DMS53 (cell line): ENCODE measurements at places on chromosomes 5 and 9.

DNA sequence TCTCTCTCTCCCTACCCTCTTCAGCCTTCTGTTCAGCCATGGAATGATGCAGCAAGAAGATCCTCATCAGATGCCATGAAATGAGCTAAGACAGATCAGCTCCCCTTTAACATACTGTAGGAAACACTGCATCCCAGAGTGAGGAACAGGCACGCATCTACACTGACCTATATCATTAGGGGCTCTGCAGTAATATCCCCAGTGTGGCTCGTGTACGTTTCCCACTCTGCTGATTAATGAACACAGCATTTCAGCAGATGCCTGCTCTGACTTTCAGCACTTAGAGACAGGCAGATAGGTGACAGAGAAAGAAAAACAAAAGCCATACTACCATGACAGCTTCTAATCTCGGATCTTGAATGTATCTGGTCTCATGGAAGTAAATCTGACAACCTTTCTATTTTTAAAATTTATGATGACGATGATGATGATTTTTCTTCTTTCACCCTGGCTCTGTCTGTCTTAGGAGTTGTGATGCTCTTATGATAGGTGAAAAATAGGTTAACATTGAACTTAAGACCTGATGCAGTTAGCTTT is 750.3 kb downstream of the CDH12 start:
- no peak for DNase-seq

GRCh38 chr5:67377631-67378030 is 181.0 kb upstream of the CD180 start:
- DNase-seq: no peak

- no peak for DNase-seq
Observed at GRCh38 chr9:97348871-97349270, 41.4 kb downstream of the CCDC180 start.

GRCh38 chr9:124377551-124378406 is 37.5 kb downstream of the PSMB7 start:
- DNase-seq: no peak

GRCh38 chr5:97046270-97046982 is 96.0 kb downstream of the LIX1 start:
- peak; percentile 11 for DNase-seq

- no peak for DNase-seq
Observed at GRCh38 chr5:13783726-13784125, 160.8 kb downstream of the DNAH5 start.

DNA sequence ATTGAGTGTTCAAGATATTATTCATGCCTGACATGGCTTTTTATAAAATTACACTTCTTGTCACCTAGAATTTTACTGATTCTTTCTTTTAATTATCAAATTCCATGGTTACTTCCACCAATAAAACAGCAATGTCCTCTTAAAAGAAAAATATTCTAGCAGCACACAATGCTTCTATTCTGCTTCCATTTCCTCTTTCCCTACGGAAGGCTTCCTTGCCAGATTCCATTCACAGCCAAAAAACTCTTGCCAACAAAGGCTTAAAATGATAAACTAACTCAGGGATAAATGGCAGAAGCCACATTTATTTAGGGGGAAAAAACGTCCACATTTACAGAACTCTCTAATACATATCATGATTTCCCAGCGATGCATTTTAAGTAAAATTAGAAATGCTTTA is 111.6 kb downstream of the CTNND2 start:
- DNase-seq: no peak

DNA sequence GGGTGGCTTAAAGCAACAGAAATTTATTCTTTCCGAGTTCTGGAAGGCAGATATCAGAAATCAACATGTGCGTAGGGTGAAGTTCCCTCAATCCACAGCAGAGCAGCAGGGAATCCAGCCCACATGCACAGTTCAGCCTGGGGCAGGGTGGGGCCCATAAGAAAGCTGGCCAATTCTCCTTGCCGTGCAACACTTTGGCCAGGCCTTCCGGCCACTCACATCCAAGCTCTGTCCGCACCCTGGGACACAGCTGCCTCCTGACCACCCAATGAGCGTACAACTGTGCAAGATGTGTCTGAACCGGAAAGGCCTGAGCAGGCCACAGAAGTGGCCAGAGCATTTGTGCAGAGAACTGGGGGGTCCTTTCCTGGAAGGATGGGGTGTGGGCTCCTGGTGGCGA is 274.9 kb downstream of the GADD45G start:
- DNase-seq: no peak

DNA sequence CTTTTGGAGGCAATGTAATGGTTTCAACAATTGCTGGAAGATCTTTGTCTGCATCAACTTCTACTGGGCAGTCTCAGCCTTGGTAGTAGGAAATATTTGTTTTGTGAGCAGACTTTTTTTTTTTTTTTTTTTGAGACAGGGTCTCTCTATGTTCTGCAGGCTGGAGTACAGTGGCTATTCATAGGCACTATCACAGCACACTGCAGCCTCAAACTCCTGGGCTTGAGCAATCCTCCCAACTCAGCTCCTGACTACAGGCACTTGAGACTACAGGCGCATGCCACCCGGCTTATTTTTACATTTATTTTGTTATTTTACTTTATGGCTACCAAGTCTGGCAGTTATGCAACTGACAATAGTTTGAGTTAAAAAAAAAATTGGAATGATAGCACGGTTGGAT is 187.3 kb downstream of the SNX18 start:
- no peak for DNase-seq

DNA sequence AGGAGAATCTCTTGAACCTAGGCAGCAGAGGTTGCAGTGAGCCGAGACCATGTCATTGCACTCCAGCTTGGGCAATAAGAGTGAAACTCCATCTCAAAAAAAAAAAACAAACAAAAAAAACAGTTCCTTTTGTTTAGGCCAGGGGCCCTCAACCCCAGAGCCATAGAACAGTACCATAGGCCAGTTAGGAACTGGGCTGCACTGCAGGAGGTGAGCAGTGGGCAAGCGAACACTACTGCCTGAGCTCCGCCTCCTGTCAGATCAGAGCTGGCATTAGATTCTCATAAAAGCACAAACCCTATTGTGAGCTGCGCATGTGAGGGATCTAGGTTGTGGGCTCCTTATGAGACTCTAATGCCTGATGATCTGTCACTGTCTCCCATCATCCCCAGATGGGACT is 49.1 kb upstream of the SUB1 start:
- DNase-seq: no peak

DNA sequence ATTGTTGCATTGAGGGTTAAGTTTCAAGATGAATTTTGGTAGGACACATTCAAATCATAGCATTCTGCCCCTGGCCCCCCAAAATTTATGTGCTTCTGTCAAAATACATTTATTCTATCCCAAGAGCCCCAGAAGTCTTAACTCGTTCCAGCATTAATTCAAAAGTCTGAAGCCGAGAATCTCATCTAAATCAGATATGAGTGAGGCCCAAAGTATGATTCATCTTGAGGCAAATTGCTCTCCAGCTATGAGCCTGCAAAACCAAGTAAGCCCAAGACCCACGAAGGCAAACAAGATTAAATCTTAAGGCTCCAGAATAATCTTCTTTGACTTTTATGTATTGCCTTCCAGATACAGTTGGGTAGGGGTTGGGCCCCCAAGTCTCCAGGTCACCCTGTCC is 19.2 kb downstream of the TNPO1 start:
- no peak for DNase-seq

- DNase-seq: no peak
Observed at GRCh38 chr9:102796244-102796643, 198.9 kb upstream of the CYLC2 start.

DNA sequence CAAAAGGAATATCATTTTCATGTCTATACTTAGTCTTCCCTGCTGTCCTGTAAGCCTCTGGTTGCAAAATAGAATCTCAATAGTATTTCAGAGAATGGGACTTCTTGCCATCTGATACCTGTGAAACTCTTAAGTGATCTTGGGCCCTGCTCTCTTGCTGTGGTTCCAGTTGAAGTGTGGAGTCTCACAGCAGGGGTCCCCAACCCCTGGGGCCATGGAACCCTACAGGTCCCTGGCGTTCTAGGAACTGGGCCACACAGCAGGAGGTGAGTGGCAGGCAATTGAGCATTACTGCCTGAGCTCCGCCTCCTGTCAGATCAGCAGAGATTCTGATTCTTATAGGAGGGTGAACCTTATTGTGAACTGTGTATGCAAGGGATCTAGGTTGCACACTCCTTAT is 65.9 kb downstream of the ZSWIM6 start:
- DNase-seq: no peak

- DNase-seq: peak; percentile 78
Observed at GRCh38 chr5:35815089-35815936, 41.4 kb upstream of the IL7R start.

GRCh38 chr9:121812159-121812735 is 160.8 kb downstream of the DAB2IP start:
- no peak for DNase-seq

GRCh38 chr5:1780614-1780930 is 19.1 kb downstream of the MRPL36 start:
- DNase-seq: no peak

- no peak for DNase-seq
Observed at GRCh38 chr9:99557816-99558215, 263.9 kb upstream of the NR4A3 start.

DNA sequence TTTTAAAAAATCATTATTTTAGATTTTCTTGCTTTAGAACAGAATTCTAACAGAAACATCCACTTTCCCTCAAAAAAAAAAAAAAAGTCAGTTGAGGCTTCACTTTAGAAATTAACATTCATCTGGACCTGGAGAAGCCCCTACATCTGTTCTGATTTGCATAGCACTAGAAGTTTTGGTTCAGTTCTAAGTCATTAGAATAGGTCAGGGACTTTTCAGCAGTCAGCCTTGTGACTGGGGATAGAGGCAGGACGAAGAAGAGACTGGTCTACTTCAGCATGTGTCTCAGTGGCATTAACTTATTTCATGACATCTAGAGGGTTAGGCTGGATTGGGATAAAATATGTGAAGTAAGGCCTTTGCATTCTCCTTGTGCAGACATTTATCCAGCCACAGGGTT is 215.8 kb upstream of the DAB2 start:
- DNase-seq: no peak

- no peak for DNase-seq
Observed at GRCh38 chr9:134225816-134226215, 61.5 kb upstream of the RNU6ATAC start.

GRCh38 chr9:76150013-76150412 is 244.2 kb downstream of the RFK start:
- DNase-seq: no peak

- DNase-seq: no peak
Observed at GRCh38 chr5:68669864-68670575, 423.8 kb upstream of the SLC30A5 start.

DNA sequence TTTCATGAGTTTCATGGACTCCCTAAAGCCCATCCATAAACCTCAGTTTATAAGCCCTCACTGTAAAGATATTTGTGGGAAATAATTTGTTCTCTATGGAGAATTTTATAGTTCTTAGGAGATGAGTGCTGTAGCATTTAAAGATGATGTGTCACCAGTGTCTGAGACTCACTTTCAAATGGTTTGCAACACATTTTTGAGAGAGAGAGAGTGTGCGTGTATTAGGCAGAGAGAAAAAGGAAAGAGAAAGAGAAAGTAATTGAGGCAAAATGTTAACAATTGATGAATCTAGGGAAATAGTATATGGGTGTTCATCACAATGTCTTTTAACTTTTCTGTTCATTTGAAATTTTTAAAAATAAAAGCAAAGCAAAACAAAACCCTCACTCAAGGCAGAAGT is 479.0 kb downstream of the ZSWIM6 start:
- no peak for DNase-seq

GRCh38 chr5:144011388-144011787 is 159.1 kb downstream of the YIPF5 start:
- DNase-seq: no peak

GRCh38 chr9:130347931-130348330 is 82.4 kb downstream of the HMCN2 start:
- DNase-seq: peak; percentile 30

DNA sequence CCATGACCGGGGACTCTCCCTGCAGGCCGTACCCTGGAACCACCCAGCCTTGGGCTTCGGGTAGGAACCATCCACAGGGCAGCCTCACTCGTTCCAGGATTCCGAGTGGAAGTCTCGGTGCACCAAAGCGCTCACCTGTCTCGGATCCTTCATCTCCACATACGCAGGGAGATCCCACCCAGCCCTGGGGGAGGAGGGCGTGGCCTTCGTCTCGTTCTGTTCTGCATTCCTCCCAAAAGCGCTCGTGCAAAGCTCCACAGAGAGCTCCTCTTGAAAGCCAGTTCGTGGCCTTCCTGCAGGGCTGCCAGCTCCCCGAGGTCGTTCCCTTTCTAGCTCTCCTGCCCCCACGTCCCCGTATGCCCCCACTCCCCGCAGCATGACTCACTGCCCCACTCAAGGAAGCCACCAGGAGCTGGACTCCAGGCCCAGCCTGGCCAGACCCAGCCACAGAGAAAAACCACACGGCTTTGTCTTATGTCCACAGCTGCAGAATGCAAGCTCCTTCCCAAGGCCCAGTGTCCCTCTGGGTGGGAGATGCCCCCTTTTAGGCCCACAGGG is 65.0 kb upstream of the SARDH start:
- DNase-seq: no peak

GRCh38 chr5:3198074-3198449 is 397.6 kb upstream of the IRX1 start:
- DNase-seq: no peak

- DNase-seq: peak; percentile 10
Observed at GRCh38 chr5:167934551-167934971, 356.9 kb upstream of the WWC1 start.

DNA sequence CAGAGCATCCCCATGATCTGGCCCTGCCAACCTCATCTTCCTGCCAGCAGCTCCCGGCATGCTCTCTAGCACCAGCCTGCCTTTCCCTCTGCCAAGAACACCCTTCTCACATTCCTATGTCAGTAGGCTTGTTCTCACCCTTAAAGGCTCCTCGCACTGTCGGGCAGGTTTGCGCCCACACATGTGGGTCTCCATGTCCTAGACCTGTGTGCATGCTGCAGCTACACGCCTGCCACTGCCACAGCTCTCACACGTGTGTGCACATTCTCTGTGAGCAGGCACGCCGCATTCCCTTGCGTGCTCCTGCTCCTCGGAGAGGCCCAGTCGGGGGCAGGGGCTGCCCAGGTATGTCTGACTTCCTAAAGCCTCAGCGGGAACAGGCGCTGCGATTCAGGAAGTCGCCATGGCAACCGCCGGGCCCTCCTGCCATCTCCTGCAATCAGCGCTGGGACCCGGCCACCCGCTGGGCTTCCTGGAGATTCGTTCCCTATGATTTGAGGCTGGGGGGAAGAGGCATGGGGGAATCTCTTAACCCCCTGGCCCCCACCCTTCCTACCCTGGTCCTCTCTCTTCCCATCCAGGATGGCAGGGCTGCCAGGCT is 28.1 kb downstream of the NDUFA8 start:
- DNase-seq: no peak

GRCh38 chr5:160187091-160187490 is 42.2 kb upstream of the FABP6 start:
- no peak for DNase-seq

GRCh38 chr9:37408933-37409710 is 13.4 kb upstream of the GRHPR start:
- no peak for DNase-seq
